ENCODE measurements at places on chromosomes 7 and 10.

- DNase-seq: no peak
Measured at GRCh38 chr10:43390759-43391158, 18.2 kb downstream of the HNRNPF start.

DNA sequence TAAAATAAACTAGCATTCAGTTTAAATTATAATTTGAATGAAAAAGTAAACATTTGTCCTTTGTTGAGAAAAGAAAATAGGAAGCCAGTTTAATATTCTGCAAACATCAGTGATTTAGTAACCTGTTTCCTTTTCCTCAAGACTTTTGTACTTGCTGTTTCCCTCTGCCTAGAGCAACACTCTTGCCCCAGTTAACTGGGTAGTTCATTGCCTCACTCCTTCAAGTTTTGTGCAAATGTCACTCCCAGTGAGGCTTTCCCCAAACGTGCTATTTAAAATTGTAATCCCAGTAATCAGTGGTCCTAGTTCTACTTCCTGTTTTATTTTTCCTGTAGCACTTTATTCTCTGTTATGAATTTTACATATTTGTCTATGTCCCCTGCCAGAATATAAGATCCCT, 23.8 kb downstream of the DLD start:
- DNase-seq: no peak

DNA sequence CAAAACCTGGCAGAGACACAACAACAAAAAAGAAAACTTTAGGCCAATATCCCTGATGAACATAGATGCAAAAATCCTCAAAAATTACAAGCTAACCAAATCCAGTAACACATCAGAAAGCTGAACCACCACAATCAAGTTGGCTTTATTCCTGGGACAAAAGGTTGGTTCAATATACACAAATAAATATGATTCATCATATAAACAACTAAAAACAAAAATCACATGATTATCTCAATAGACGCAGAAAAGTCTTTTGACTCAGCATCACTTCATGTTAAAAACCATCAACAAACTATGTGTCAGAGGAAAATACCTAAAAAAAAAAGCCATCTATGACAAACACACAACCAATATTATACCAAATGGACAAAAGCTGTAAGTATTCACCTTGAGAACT, 283.5 kb downstream of the THSD7A start:
- DNase-seq: no peak

DNA sequence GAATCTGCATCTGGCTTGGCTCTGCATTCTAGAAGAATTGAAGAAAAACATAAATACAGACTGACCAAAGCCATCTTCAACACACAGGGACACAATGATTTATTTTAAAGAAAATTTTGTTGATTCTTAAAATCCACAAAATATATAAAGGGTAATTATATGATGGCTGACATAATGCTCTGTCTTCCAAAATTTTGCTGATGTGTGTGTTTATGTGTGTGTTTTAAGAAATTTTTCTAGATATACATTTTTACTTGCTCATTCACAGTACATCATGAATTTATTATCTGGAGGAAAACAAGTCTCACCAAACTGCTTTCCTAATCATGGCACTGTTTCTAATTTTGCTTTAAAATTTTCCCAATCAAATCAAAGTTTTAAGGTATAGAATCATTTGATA, 442.6 kb downstream of the PARD3 start:
- no peak for DNase-seq

DNA sequence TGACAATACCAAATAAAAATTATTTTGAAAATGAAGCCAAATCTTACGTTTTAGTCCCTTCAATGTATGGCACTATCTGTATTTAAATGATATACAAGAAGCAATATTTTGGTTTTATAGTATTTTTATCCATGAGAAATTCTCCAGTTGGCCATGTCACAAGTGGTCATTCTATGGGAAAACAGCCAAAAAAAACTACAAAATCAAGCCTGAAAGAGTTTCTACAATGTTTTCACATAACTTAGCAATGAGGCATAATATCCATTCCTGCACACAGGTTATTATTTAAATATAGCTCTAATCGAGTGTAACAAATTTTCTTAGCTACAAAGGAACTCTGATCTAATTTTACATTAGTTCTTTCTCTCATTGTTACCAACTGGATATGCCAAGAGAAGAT, 5.4 kb downstream of the RAB11FIP2 start:
- DNase-seq: no peak
